ENCODE measurements at places on chromosomes 1 and 21.

- peak; percentile 51 for DNase-seq
These were observed 576 bp downstream of the SMIM12 start for GRCh38 chr1:34858901-34859445.

GRCh38 chr1:205969229-205969628, 26.0 kb upstream of the SLC26A9 start:
- DNase-seq, result no peak

DNA sequence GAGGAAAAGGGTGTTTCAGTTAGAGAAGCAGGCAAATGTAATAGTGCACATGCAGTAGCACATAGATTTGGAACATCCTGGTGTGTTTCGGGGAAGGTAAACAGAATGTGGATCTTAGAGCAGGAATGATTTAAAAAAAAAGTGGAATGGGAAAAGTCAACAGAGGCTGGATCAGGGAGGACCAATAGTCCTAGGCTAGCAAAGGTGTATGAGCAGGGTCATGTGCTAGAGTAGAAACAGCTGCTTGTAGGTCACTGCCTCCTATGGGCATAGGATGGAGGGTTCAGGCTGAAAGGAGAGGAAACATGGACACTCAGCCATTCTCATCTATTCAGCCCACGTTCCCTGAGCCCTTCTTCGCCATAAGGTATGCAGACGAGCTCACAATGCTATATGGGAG, 3.7 kb upstream of the KPNA6 start:
- no peak for DNase-seq

DNA sequence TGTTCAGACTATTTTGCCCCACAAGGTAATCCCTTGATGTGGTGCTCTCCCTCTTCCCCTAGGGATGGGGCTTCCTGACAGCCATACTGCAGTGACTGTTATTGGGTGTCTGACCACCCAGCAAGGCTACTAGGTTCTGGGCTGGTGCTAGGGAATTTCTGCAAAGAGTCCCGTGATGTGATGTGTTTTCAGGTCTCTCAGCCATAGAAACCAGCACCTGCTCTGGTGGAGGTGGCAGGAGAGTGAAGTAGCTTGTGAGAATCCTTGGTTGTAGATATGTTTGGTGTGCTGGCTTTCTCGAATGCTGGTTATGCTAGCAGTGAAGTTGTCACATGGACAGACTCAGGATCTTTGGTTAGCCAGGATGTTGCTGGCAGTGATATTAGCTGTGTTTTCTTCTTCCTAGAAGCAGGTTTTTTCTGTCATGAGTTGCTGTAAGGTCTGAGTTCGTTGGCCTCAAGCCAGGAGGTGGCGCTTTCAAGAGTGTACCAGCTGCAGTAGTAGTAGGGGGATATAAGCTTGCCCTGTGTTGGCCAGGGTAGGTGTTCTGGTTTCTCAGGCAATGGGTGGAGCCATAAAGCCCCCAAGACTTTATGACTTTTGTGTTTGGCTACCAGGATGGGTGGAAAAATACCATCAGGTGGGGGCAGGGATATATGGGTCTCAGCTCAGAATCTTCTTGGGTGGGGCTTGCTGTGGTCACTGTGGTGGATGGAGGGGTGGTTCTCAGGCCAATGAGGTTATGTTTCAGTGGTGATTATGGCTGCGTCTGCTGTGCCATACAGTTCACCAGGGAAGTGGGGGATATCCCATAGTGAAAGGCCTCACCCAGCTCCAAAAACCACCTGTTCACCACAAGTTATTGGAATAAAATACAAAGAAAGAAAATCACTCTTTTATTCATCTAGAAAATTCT, 1112.3 kb downstream of the KCNT2 start:
- DNase-seq, result no peak

GRCh38 chr1:230429067-230429735, 3.1 kb upstream of the PGBD5 start:
- DNase-seq, result no peak

DNA sequence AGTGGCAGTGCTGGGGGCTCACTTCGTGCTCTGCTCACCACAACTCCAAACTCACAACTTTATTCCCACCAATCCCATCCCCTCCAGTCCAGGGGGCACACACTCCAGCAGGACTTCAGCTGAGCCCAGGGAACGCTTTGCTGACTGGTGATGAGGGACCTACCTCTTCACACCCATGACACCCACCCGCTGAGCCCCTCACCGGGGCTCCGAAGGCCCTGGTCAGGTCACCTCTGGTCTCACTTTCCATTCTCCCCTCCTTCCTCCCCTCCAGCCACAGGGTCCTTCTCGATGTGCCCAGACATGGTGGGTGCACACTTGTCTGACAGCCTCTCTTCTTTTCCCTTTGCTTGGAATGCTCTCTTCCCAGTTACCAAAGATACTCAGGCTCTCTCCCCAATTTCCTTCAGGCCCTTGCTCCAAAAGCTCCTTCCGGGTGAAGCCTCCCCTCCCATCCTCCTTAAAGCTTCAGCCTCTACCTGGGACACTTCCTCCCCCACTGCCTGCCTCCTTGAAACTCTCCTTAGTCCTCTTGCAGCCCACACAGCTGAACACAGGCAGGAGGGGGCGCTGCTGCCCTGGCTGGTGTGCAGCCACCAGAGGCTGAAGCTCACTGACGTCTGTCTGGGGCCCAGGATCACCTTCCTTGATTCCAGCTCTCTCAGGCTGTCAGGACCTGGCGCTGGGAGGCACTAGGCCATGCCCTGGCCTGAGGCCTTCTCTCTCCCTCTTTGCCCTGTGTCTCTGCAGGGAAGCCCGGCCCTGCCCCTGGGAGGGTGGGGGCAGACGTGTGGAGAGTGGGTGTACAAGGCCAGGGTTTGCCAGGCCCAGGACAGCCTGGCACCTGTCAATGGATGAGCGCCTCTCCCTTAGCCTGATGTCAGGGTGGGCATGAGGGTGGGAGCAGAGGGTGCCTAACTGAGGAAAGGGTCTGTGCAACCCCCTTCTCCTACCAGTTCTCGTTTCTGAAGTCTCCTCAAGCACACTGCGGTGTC, 1.6 kb downstream of the KCNE1 start:
- peak; percentile 76 for DNase-seq

DNA sequence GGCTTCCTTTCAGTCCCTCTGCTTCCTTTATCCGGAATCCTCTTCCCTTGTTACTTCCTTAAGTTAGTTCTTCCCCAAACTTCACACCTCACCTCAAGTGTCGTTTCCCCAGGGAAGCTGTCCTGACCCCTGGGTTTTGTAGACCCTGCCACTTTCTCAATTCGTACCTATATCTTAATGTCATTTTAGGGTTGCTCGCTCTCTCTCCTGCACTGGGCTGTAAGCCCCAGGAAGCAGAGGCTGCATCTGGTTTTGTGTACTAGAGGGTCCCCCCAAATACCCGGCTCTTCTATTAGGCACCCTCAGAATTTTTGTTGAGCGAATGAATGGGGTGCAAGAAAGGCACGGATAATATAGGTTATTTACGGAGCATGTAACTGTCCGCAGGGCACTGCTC, 603 bp upstream of the OPRD1 start:
- DNase-seq, result no peak

- peak; percentile 78 for DNase-seq
These were observed 89.6 kb upstream of the EDN2 start for GRCh38 chr1:41573785-41574713.

- peak; percentile 49 for DNase-seq
These were observed 2.3 kb upstream of the USP16 start for GRCh38 chr21:29022166-29022565.

GRCh38 chr1:37006132-37006868, 28.0 kb downstream of the GRIK3 start:
- no peak for DNase-seq

GRCh38 chr1:207813946-207814345, 62.1 kb downstream of the CD46 start:
- DNase-seq, result no peak

- peak; percentile 59 for DNase-seq
These were observed 376 bp downstream of the SF3A3 start for GRCh38 chr1:37989361-37989930.

DNA sequence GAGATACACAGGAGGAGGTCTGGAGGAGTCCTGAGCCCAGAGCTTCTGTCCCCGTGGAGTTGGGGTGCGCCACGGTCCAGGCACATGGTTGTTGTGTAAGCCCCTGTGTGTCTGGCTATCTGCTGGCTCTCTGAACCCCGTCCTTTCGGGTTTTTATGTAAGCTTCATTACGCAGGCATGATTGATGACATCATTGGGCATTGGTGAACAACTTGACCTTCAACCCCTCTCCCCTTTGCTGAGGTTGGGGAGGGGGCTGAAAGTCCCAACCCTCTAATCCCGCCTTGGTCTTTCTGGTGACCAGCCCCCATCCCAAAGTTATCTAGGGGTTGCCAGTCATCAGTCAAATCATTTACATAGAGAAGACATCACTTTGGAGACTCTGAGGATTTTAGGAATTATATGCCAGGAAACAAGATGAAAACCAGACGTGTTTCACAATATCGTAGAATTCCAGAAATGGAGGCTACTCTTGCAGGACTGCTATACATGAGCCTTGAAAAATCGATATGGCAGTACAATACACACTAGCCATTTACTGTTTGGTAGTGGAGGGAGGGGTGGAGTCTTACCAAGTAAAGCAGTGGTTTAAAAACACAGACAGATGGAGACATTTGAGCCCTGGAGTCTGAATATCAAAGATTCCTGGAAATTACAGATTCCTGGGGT, 69.8 kb upstream of the SCAF4 start:
- DNase-seq, result no peak

DNA sequence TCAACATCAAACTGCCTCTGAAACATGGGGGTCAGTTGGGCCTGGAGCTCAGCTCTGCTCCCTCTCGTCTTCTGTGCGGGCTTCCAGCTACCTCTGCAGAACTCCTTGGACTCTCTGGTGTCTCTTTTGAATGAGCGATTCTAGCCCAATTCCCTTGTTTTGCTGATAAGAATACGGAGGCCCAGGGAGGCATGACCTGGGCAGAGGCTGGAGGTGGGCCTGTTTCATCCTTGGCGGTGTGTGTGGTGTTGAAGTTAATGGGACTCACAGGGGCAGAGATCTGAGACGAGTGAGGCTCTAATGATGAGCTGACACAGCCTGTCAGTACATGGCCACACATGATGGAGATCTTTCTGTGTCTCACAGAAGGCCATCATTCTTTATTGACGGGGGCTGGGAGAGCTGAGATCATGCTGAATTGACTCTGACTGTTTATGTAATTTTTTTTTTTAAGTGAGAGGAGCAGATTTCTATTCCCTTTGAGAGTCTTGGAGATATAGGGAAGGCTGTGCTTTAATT, 134.5 kb downstream of the URB2 start:
- DNase-seq, result no peak

DNA sequence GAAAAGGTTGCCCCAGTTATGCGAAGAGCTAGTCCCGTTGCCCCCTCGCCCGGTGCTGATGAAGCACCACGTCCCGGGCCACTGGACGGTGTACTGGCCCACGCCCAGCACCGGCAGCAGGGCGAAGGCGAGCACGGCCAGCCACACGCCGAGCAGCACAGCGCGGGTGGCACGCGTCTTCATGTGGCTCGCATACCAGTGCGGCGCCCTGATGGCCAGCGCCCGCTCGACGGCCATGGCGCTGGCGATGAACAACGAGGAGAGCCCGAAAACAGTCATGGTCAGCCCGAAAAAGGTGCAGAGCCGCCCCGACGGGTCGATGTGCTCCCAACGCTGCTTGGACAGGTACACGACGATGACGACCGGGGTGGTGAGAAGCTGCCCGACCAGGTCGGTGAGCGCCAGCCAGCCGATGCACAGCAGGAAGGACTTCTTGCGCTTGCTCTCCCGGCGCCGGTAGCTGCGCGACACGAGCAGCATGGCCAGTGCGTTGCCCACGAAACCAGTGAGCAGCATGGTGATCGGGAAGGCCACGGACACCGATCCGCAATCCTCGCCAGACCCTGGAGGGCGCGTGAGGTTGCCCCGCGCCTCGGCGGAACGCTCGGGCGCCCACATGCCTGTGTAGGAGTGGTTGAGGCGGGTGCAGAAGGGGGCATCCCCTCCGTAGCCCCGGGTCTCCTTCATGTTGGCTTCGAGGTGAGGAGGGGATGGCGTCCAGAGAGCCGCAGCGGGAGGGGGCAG, 553 bp downstream of the PTGER3 start:
- no peak for DNase-seq

GRCh38 chr1:211495584-211495983, 3.6 kb upstream of the RD3 start:
- no peak for DNase-seq

DNA sequence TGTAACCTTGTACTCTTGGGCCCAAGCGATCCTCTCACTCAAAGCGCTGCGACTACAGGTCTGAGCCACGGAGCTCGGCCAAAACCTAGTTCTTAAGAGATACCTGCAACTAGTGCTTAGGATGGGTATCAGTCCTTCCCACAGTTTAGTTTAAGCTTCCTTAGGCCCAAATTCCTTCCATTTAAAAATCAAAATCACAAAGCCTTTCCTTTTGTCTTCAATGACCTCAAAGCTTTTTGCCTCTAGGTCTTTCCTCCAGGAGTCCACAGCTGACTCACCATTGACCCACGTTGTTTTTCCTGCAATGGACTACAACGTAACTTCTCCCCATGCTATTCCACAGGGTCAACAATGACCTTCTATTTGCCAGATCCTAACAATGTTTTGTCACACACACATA, 64.0 kb downstream of the APP start:
- DNase-seq, result peak; percentile 54

DNA sequence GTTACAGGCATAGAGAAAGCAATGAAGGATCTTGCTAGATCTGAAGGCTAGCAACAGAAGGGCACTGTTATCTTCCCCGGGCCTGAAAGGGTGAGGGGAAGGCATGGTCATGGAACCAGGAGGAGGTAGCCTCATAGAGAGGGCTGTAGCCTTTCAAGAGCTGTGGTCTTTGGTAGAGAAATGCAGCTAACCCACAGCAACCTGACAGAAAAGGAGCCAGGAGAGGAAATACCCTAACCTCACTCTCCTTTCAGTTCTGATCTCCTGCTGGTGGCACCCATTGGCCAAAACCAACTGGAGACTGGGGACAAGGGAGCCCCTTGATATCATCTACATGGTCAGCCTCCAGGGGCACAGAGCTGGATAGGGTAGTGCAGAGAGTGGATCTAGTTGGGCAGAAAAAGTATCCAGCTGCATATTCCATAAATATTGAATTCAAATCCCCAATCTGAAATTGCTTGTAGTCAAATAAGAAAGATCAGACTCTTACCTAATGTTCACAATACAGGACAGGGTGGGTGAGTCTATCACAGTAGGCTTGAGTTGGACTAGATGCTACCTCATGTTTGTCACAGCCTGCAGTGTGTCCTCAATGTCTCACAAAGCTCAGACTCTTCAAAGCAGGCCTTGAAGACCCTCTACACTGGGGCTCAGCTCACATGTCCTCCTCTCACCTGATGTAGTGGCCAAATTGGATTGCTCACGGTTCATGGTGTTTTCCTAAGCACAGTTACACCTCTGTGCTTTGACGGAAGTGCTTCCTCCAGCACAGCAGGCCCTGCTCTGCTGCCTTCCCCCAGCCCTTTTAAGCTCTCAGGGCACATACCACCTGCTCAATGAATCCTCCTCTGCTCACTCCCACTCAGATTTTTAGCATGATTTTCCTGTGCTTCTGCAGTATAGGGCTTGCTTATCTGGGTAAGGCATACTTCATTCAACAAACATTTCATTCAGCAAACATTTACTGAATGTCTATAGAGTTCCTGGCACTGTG, 74.1 kb upstream of the JUN start:
- DNase-seq, result no peak

Measured in M059J (cell line).